ENCODE measurements at places on chromosomes 3 and 15.

- no peak for DNase-seq
These were observed 66.6 kb upstream of the ARL8B start for GRCh38 chr3:5055357-5056110.

DNA sequence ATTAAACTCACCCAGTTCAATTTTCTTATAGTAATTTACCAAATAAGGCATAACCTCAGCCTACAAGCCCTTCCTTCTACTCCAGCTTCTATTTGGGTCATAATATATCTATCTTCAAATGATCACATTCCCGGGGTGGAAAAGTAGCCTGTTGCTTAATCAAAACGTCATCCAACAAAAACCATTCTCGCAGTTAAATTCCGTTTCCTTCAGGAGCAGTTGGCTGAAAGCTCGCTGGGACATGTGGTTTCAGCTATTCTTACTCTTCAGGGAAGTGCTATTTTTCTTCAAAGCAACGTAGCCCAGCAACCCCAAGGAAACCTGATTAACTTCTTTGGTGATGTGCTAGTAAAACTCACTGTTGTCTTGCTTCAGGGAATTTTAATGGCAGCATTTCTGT, 59.6 kb downstream of the MAGI1 start:
- DNase-seq, result no peak

DNA sequence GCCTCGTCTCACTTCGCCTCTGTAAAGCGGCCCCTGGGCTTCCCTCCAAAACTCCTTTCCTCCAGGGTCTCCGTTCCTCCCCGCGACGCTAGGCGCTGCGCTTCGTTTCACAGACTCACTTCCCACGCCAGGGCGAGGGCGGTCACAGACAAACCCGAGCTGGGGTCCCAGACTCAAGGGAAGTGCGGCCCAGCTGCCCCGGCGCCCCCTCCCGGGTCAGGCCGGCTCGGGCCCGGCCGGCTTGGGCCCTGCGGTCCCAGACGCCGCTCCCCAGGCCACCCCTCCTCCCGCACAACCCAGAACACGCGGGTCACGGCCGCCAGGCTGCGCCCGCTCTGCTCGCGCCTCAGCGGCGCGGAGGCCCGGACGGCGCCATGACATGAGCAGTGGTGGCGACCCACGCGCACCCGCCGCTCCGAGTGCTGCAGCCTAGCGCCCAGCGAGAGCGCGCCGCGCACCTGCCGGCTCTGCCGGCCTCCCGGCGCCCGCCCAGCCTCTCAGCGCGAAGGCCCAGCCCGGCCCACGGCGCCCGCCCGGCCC, 547 bp downstream of the NUP210 start:
- no peak for DNase-seq

- no peak for DNase-seq
These were observed 751 bp upstream of the RPS17 start for GRCh38 chr15:82540984-82541431.

GRCh38 chr3:148203297-148204010, 494.2 kb upstream of the AGTR1 start:
- no peak for DNase-seq

DNA sequence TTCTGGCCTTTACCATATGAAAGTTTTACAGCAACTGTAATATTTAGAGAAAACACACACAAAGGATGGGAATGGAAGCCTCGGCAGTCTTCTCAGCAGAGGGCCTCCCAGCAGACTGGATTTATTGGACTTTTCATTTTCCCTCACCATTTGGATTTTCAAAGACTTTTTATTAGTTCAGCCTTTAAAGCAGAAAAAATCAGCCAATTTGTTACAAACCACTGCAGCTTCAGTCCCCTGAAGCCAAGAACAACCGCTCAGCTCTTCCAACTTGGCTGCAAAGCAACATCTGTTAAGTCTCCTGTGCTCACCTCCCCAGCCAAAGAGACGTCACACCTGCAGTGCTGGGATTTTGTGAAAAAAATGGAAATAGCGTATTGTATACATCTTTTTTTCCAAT, 120.8 kb downstream of the GMPS start:
- DNase-seq, result no peak

DNA sequence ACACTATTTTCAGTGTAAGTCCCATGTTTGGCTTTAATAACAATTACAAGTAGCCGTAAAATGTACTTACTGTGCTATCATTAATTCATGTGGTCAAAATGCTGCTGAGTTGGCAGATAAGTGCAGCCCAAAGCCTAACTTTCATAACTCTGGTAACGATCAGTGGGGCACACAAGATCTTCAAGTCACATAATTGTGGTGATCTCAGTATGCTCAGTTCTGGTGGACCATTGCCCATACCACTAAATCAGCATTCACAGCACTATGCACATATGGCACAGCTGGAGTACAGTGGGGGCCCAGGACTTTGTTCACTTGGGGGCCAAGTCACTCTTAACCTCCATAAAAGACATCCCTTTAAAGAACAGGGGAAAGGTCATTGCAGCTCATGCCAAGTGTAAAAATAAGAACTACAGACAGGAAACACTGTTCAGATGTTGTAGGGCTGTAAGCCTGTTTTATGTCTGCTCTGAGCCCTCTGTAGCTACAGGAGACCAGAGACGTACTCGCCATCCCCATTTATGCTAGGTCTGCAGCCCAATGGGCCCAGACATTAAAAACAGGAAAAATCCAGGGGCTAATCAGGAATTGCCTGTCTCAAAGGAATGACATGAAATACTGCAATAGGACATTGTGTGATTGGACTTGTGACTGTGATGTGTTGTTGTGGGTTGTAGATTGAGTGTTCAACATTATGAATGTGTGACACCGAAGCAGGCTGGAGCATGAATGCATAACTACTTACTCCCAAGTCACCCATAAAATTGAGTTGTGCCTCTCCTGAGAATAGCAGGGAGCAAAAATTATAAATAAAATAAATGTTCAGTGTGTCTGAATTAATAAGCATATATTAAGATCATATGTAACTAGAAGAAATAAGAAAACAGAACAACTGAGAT, 282.5 kb upstream of the EPHA3 start:
- no peak for DNase-seq

DNA sequence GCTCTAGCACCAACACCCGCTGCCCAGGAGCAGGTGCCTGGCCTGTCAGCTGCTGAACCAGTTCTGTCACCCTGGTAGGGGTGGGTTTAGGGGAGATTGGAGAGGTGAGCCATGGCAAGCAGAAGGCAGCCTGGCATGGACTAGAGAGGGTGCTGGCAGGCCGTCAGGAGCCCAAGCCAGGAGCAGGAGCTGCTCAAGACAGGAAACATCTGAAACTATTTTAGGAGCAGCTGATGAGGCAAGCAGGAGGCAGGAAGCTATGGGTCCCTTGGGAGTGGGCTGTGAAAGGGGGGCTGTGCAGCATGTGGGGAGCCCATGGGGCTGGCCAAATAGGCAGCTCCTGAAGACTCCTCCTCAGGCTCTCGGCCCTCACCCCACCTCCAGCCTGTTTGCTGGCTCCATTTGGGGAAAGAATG, 2.3 kb downstream of the INKA1 start:
- DNase-seq, result no peak

DNA sequence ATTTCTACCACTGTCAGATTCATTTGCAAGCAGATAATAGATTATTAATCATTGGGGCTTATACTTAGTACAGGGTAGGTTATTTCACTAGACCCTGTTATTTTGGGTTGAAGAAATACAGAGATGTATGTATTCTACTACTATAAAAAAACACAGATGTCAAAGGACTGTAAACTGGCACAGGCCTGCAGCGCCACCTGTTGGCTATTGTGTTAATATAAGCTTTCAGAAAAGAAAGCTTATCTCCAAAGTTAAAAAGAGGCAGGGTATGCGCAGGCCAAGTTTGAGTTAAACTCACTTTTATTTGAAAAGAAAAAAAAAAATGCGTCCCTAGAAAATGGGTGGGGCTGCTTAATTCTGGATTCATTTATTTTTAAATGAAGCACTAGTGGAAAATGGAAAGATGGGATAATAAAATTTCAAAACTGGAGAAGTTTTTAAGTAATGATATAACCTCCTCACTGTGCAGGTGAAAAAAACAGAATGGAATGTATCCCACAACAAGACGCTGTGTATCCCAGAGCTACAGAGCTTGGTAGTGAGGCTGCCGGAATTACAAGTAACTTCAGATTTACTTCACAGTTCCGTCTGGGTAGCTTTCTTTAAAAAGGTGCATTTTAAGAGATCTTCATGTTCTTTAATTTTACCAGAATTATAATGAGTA, 407.2 kb upstream of the TGFBR2 start:
- DNase-seq, result no peak

- no peak for DNase-seq
These were observed 115.6 kb downstream of the NLGN1 start for GRCh38 chr3:173513123-173513522.

GRCh38 chr3:134134240-134134639, 104.5 kb upstream of the SLCO2A1 start:
- no peak for DNase-seq

DNA sequence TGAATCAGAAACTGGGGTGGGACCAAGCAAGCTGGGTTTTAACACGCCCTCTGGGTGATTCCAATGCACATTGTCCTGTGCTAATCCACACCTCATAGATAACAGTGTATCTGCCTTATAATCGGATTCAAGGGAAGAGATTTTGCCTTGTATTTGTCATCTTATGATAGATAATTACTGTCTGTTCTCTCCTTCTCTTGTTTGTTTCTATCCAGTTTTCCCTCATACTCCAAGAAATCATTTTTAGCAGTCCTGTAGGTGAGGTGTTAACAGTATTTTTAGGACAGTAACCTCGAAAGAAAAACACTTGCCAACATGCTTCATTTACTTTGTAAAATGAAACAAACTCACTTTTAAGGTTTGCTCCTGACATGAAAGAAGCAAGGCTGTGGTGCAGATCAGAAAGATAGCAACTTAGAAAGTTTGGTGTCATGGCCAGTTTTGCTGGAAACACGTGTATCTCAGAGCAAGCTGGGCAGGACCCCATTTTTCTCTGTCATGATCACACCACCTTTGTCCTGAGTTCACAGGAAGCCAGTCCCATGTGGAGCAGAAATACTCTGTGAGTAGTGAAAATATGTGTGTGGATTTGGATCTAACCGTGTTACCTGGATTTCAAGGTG, 72.6 kb downstream of the TRAK1 start:
- no peak for DNase-seq

GRCh38 chr3:126937533-126937932, 45.4 kb upstream of the PLXNA1 start:
- DNase-seq, result no peak

DNA sequence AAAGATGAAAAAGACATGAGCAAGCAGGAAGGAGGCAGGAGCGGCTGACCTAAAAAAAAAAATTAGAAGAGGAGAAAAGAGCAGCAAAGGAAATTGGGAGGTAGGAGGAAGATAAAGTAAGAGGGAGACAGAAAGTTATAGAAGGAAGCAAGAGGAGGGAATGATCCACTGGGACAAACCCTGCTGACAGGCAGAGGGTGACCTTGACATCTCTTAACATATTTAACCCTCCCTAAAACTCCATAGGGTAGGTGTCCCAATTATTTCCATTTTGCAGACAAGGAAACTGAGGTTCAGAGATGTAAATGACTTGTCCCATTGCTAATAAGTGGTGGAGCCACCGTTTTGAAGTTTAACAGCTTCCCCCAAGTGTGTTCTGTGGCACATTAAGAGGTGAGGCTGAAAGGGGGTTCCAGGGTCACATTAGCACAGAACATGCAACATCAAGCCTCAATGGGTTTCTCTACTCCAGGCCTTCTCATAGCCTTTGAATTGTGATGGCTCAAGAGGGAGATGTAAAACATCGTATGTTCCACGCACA, 37.4 kb upstream of the PRICKLE2 start:
- DNase-seq, result no peak

GRCh38 chr3:12515631-12516030, 29.7 kb downstream of the MKRN2OS start:
- no peak for DNase-seq

DNA sequence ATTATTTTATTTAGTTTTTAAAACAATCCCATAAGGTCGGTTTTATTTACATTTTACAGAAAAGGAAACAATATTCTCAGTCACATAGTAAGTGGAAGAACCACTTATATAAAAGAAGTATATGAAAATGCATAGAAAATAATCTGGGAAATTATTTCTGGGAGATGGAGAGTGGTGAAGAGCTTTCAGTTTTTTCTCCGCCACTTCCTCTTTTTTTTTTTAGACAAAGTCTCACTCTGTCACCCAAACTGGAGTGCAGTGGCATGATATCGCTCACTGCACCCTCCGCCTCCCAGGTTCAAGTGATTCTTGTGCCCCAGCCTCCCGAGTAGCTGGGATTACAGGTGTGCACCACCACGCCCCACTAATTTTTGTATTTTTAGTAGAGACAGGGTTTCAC, 21.2 kb downstream of the RAD51 start:
- DNase-seq, result no peak

DNA sequence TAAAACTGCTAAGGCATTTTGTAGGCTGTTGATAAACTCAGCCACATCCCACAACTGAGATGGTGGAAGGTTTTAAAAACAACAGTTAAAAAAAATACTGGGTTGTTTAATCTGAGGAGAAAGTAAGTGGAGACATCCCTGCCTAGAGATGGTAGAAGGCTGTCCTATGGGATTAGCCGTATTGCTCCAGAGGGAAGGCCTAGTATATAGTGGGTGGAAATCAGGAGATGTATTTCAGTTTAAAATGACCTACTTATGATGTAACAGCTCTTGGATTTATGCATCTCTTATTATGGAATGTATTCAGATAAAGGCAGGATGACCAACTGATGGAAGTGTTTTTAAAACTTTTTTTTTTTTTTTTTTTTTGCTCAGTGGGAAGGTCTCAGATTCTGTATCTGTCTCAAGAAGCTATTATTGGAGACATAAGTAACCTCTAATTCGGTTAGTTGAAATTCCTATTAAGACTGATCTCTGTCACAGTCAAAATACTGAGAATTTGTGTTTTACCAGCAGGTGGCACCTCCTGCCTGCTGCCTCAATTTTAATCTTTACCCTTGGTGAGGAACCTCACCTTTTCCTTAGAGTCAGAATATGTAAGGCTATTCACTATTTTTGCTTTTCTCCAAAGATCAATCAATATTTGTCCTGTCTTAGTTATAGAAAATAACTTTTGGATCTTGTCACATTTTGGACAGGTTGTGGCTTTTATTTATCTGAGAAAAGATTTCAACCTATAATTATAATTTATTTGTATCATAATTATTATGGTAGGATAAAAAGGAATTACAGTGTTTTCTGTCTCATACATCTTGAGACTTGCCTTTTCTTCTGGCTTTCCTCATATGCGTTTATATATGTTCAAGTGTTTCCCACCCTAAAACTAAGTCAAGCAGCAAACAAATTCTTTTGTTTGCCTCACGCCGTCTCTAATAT, 63.0 kb downstream of the VPS8 start:
- no peak for DNase-seq

GRCh38 chr3:153159771-153160397, 2.1 kb upstream of the RAP2B start:
- DNase-seq, result no peak

- no peak for DNase-seq
These were observed 238.3 kb upstream of the FEZF2 start for GRCh38 chr3:62611541-62612240.

All from NCI-H1048 (cell line).